ENCODE measurements at places on chromosomes 11 and 22. TPM values are rescaled to one million over a fixed set of nuclear protein-coding genes. Genes with fewer than 3 reads are reported as not detected.

- DNase-seq: peak; percentile 79
These were observed 8.5 kb downstream of the TMEM132A start for GRCh38 chr11:60932605-60933356.

DNA sequence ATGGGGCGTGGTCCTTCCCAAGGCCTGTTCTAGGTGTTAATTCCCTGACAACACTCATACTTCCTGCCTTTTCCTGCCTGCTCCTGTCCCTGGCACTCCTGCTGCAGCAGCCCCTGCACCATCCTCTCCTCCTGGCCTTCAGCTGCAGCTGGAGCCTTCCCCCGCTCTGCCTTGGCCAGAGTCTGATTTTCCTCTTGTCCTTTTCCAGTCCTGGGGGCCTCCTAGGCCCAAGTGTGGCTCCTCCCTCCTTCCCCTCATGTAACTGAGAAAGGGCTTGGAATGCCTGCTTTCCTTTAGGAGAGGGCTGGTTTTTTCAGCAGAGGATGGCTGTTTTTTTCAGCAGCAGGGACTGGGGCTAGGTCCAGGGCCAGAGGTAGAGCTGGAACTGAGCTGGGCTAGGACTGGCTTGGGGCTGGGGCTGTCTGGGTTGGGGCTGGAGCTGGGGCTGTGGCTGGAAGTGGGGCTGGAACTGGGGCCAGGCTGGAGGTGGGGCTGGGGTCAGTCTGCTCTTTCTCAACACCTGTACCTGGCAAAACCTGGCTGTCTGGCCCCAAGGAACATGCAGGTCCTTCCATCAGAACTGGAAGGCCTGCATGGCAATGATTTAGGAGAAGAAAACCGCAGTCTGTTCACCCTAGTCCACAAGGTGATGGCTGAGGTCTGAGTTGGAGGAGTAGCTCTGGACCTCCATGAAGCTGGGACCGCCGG is 23.6 kb downstream of the ZC3H7B start:
- DNase-seq: no peak

- DNase-seq: no peak
These were observed at the start of gene F2 for GRCh38 chr11:46719048-46719542. F2 (plus strand) TSS chr11:46719213; CDS start chr11:46719236, 23 bp downstream.

DNA sequence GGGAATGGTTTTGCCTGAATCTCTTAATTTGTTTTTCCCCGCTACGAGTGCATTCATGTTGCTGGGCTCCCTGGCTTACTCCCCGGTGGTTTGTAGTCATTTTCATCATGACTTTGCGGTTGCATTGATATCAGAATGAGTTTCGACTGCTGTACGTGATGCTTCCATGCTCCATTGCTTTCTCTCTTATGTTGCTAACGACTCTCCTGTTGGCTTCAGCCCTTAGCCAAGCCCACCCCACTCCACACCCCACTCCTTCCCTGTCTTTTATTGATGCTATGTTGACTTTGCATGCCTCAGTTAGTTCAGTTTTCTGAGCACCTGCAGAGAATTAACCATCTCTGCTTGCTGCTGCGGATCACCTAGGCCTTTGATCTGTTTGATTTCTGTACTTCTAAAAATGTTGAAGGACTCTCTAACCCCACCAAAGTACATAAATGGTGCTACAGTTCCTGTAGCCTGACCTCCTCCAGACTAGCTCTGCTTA is 65.3 kb downstream of the ARFGAP2 start:
- no peak for DNase-seq

DNA sequence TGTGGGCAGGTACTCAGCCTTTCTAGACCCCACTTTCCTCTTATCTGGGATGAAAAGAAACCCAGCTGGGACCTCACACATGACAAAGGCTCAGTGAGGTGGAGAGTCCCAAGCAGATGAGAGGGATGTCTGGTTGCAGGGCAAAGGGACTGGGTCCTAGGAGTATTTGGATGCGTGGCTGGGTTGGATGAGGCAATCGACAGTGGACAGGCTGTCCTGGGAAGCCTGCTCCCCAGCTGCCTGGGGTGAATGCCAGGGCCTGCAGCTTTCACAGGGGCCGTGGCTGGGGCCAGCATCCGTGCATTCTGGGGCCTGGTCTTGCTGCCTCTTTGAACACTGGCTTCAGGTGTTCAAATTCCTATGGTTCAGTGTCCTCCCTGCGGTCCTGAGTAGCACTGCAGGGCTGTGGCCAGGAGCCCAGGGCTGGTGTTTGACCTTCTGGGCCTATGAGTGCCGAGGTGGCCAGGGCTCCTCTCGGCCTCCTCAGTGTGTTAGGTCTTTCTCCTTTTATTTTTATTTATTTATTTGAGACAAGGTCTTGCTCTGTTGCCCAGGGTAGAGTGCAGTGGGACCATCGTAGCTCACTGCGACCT is 65.3 kb downstream of the MCM5 start:
- DNase-seq: no peak

- no peak for DNase-seq
These were observed 37.9 kb downstream of the TTC17 start for GRCh38 chr11:43396617-43397016.

The IL18 gene
- not detected for total RNA-seq

DNA sequence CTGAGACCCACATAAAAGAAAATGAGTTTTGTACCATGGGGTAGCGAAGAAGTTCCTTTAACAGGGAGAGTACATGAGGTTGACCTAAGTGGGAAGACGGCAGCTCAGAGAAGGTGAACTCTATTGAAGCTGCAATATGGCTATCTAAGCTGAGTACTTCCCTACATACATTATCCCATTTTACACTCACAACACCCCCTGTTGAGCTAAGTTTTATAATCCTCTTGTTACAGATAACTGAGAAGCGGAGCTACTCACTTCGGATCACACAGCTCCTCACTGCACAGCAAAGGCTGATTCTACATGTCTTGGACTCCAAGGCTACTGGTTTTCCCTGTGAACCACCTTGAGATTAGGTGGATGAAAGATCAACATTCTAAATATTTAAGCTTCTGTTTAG is 8.2 kb upstream of the PIWIL4 start:
- no peak for DNase-seq

DNA sequence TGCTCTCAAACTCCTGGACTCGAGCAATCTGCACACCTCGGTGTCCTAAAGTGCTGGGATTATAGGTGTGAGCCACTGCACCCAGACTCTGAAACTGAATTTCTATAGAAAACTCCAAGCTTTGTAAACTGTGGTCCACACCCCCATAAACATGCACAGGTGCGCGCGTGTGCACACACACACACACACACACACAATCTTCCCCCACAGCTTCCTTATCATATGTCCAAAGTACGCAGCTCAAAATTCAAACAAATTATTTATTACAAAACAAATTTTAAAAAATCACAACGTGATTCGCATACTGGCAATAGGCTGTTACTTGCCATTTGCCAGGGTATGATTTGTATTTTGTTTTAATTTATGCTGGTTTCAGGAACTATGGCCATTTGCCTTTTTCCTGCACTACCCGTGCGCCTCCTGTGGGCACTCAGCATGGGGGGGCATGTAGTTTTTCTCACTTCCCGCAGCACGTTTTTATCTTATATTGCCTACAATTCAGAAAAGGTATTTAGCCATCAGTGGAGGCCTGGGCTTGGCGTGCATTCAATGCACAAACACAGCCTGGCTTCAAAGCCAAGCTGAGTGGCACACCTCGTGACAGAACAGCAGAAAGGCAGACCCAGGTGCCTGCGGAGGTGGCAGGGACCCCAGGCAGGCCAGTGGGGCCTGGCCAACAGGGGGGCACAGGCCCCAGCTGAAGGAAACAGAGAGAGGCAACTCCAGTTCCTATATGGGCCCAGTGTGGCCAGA is 10.8 kb upstream of the SNX32 start:
- DNase-seq: no peak

DNA sequence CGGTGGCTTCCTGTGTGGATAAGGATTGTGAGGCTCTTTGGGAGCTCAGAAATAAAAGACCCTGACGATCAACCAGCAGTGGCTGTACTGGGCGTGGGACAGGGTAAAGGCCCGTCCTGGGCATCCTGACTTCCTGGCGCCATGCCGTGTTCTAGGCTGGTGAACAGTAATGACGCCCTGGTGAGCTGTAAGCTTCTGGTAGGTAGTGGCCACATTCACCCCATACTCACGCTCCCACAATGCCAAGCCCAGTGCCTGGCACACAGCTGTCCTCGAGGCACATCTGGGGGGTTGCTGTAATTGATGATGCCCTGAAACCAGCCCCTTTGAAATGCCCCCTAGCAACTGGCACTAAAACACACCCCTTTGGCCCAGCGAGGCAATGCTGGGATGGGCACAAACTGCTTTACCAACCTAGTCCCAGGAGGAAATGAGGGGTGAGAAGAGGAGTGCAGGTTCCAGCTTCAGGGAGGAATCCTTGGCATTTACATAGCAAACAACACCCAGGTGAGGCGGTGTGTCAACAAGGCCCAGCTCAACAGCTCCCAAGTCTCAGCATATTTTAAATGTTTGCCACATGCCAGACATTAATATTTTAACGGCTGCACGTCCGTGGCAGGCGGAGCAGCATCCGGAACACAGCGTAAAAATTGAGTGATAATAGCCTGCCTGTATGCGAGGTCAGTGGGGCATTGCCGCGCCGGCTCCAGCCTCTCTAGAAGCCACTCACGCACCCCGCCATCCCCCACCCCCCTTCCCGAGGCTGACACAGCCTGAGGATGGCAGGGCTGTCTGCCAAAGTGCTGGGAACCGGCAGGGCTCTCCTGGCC is 79.3 kb downstream of the DSCAML1 start:
- DNase-seq: peak; percentile 35

GRCh38 chr22:21642584-21643448 is 714 bp downstream of the SDF2L1 start:
- peak; percentile 85 for DNase-seq

The ZFP91 gene
- 37.7 TPM for total RNA-seq

- DNase-seq: no peak
These were observed 5.4 kb upstream of the TTC36 start for GRCh38 chr11:118521892-118522311.

The SSRP1 gene
- total RNA-seq: 222 TPM

The DEFB131B gene
- total RNA-seq: not detected

DNA sequence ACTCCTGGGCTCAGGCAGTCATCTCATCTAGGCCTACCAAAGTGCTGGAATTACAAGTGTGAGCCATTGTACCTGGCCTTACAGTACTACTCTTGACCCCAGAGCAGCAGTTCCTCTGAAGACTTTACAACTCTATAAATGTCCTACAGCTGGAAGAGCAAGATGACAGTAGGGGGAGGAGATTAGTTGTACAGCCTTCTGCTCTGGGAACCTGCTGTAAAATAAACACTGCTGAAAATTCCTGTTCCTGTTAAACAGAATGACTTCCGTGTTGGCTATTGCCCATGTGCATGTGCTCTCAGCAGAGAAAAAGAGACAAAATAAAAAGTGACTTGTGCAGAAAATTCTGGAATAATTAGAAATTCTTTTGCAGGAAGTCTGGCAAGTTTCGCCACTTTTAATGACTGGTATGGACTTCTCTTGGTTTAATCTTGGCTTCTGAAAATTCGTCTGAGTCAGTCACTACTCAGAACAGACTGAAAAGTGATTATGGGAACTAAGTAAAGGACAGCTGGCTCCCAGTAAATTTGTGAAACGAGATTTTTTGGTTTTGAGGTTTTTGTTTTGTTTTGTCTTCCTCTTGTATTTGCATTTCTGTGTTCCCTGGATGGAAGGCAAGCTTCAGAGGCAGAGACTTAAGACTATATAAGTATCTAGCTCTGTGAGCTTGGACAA is 955.7 kb downstream of the DLG2 start:
- no peak for DNase-seq

GRCh38 chr11:112318184-112318591 is 57.5 kb upstream of the PLET1 start:
- no peak for DNase-seq

- no peak for DNase-seq
These were observed 51.9 kb downstream of the BUD13 start for GRCh38 chr11:116720895-116721294.

DNA sequence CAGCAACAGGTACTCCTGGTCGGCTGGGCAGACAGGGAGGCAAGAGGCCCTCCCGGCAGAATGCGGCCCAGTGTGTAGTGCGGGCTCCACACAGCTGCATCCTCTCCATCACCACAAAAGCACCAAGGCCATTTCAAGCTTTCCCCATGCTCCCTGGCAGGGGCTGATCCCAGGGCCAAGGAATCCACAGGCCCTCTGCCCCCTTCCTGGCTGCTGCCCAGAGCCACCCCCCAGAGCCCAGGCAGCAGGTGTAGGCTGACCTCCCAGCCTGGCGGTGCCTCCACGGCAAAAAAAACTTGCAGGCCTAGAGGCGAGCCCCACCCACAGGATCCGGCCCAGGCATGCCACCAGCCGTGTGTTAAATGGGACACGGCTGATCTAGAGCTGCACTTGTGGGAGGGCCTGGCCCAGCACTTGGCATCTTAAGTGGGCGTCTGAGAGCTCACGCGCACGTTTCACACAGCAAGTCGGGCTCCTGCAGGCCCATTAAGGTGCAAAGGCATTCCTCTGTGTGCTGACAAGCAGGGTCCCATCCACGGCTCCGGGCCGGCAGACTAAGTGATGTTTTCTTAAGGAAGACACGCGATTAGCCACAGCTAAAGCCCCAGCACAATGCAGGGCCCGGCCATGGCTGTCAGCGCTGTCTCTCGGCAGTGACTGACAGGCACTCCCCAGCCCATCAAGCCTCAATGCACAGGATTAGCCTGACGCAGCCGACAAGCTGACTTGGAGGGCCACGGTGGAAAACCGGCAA is 19.8 kb upstream of the GNB1L start:
- DNase-seq: peak; percentile 88

- no peak for DNase-seq
These were observed 172.3 kb downstream of the LDLRAD3 start for GRCh38 chr11:36116161-36116560.

DNA sequence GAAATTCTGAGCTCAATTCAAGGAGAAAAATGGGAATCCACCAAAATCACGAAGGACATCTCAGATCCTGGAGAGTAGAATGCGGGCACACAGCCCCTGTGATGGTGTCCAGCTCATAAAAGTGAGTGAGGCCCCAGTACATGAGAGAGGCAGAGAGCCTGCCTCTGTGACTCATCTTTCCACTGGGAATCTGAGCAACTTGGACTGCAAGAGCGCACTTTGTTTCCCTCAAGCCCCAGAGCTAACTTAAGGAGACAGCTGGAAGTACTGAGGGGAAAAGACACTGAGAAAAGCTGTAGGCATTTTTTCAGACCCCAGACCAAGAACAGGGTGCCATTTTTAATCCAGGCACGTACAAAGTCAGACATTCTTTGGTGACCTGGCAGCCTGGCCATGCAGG is 273.7 kb downstream of the C11orf87 start:
- no peak for DNase-seq

The SCT gene
- not detected for total RNA-seq

DNA sequence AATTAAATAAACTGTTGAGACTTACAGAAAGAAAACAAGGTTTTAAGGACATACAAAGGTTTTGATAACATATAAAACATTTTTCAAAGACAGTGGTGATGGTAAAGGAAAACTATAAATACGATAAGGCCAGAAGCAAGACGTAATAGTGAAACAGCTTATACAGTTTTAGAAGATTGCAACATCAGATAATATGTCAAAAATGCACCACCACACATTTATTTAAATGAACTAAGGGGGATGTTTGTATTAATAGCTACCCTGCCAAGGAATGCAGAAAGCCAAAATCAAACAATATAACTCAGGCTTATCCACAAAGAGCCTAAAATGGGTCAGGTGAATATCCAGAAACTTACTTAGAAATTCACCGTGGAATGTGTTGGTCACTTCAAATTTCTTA is 981.6 kb upstream of the FAT3 start:
- DNase-seq: no peak
